ENCODE measurements at places on chromosomes 6 and 20. TPM values are rescaled to one million over a fixed set of nuclear protein-coding genes. Genes with fewer than 3 reads are reported as not detected.

RIMS1 gene
- not detected for total RNA-seq

SPATA25 gene
- total RNA-seq = 1.1 TPM

WFDC5 gene
- not detected for total RNA-seq

KIF25 gene
- total RNA-seq = not detected

C6orf15 gene
- total RNA-seq = not detected

MACROD2 gene
- total RNA-seq = not detected

ZSCAN16 gene
- total RNA-seq = 4.0 TPM

TREM2 gene
- not detected for total RNA-seq
